ENCODE measurements at places on chromosomes 1 and 21.

DNA sequence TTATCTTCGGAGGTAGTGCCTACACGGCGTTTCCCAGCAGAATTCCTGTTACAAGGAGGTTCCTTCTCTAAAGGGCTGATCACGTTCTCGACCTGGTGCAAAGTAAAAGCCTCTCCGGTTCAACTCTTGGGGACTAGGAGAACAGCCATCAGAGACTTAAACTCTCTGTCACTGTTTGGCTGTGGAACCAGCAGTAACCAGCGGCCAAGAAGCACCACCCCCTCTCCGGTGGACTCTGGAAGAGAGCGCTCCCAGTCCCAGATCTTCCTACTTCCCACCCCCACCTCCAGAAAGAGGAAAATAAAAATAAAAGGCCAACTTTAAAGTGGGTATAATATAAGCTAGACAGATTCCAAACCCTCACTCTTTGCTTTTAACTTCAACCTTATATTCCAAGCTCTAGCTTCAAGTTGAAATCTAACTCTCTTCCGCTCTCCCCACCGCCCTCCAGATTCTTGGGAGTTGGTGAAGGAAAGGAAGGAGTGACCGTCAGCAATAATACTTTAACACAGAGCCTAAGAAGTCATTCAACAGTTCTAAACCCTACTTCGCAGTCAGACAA is 2.9 kb downstream of the BRINP3 start:
- no peak for DNase-seq

DNA sequence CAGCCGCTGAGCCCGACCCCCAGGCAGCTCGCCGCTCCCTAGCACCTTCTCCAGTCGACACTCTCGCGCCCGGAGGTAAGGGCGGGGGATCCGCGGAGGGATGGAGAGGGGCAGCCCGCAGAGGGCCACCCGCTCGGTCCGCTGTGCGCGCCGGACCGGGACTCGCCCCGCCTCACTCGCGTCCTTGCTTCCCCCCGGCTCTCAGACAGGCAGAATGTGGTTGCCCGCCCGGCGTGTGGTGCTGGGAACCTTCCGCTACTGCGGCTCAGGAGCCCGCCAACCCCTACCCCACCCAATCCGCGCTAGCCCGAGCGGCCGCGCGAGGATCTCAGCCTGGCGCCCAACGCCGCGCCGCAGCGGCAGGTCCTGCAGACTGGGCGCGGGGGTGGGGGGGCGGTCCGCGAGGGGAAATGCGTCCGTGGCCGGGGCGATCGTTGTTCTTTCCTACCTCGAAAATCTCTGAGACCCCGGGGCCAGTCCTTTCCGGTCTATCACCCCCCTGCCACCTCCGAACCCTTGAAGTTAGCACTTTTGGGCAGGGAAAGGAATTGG is 404 bp downstream of the LRRC8C start:
- peak; percentile 62 for DNase-seq

- DNase-seq = no peak
Measured at GRCh38 chr1:32998064-32998463, 33.5 kb upstream of the RNF19B start.

- DNase-seq = no peak
Measured at GRCh38 chr1:226728448-226728847, 10.6 kb downstream of the ITPKB start.

DNA sequence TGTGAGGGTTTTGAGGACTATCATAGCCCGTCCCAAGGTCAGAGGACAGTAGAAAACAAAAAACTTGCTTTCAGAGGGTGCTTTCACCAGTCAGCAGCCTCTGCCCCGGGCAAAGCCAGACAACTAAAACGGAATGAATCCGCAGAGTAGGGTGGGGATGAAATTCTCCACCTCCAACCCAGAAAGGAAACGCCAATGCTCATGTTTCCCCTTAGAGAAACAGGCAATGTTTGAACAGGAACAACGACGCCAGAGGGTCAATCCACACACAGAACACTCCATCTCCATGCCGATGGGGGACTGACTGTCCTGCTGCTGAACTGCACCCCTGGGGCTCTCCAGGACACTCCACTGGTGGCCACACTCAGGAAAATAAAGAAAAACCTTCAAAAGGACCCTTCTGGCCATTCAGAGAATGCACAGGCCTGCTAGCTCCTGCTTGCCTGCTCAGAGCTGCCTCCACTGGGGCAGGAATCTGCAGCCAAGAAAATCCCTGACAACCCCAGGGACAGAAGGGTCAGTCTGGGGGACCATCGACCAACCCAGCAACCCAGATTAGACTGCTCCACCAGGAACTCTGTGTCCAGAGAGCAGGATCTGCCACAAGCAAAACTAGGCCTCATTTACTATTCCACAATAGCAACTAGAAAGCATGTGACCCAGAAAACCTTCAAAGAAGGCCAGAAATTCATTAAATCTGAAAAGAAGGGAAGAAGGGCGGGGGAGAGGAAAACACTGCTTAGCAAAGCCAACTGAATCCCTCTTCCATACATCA is 116.0 kb downstream of the TOMM20 start:
- no peak for DNase-seq

GRCh38 chr1:238476841-238477240 is 586.1 kb upstream of the ZP4 start:
- DNase-seq = no peak

DNA sequence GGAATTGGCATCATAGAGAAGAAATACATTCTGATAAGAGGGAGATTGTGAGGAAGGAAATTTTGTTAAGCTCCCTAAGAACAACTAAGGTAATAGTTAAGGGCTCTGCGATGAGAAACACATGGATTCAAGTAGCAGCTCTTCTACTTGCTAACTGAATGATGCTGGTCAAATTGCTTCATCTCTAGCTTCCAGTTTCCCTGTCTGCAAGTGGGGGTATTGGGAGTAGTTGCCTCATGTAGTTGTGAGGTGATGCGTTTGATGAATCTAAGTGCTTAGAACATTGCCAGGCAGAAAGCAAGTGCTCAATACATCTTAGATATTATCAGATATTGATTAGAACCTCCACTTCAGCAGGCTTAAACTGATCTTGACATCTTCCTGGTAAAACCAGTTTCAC is 84.8 kb downstream of the CD58 start:
- no peak for DNase-seq

DNA sequence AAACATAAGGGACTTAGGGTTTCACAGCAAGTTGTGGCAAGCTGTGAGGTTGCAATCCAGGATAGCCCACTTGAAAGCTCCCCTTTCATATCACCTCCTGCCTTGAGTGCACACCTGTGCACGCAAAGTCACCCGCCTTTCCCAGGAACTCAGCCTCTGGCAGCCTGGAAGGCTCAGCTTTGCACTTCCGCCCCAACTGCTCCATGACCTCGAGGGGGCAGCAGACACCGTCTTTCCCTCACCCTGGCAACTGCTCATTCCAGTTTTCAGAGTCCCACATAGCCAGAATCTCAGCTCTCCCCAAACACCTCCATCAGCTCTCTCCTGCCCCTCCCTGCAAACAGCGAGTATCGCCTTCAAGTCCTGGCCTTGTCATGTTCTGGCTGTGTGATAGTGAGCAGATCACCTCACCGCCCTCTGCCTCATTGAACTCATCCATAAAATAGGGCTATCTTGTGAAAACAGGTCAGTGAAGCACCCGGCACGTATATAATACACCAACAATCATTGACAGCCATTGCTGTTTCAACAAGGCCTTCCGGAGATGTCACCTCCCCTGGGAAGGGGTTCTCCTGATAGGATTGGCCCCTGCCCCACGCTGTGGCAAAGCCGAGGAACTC is 32.2 kb upstream of the EPB41 start:
- peak; percentile 93 for DNase-seq

- DNase-seq = no peak
Measured at GRCh38 chr1:22121421-22121911, 21.4 kb downstream of the WNT4 start.

DNA sequence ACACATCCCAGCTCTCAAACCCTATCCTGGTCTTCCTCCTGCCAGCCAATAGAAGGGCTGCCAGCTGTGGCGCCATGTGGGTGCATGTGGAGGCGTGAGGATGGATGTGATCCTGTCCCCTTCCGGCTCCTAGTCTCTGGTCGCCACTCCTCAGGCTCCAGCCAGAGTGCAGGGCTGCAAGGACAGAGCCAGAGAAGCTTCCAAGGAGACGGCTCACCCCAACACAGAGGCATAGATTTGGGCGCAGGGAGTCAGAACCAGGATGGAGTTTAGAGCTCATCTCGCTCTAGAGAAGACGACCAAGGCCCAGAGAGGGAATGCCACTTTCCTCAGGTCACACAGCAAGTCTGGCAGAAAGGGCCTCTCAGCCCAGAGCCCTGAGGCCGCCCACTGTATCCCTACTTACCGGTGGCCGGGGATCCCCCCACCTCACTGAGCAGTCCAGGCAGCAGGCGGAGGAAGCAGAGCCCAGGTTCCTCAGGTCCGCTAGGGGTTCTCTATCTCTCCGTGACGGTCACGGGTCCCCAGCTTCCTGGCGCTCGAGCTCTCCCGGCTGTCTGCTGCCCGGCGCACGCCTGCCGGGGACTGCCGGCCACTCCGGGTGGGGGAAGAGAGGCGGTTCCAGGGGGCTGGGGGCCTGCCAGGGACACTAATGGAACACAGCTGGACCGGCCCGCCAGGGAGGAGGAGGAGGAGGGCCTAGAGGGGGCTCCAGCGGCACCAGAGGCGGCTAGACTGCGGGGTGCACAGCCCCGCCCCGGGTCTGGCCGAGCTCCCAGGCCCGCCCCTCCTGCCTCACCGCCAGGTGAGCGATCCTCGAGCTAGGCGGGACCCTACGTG is at the start of gene COL16A1:
Gene COL16A1 (minus strand): TSS at position 587 of the 840 bp plus-strand sequence. CDS start 1,824 bp downstream, outside the sequence.
- peak; percentile 57 for DNase-seq

- no peak for DNase-seq
Measured at GRCh38 chr1:115630342-115630741, 11.4 kb upstream of the VANGL1 start.

DNA sequence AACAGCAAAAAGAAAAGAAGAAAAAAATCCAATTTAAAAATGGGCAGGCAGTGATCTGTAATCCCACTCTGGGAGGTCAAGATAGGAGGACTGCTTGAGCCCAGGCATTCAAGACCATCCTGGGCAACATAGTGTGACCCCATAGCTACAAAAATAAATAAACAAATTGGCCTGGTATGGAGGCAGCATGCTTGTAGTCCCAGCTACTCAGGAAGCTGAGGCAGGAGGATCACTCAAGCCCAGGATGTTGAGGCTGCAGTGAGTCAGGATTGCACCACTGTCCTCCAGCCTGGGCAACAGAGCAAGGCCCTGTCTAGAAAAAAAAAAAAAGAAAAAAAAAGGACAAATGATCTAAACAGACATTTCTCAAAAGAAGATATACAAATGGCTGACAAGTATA is 99.6 kb downstream of the EIF4G3 start:
- DNase-seq = no peak

- DNase-seq = no peak
Measured at GRCh38 chr1:108610073-108610472, 50.2 kb downstream of the EEIG2 start.

- no peak for DNase-seq
Measured at GRCh38 chr1:64692911-64693310, 52.0 kb upstream of the RAVER2 start.

- no peak for DNase-seq
Measured at GRCh38 chr1:41243079-41243385, 926 bp upstream of the SCMH1 start.

DNA sequence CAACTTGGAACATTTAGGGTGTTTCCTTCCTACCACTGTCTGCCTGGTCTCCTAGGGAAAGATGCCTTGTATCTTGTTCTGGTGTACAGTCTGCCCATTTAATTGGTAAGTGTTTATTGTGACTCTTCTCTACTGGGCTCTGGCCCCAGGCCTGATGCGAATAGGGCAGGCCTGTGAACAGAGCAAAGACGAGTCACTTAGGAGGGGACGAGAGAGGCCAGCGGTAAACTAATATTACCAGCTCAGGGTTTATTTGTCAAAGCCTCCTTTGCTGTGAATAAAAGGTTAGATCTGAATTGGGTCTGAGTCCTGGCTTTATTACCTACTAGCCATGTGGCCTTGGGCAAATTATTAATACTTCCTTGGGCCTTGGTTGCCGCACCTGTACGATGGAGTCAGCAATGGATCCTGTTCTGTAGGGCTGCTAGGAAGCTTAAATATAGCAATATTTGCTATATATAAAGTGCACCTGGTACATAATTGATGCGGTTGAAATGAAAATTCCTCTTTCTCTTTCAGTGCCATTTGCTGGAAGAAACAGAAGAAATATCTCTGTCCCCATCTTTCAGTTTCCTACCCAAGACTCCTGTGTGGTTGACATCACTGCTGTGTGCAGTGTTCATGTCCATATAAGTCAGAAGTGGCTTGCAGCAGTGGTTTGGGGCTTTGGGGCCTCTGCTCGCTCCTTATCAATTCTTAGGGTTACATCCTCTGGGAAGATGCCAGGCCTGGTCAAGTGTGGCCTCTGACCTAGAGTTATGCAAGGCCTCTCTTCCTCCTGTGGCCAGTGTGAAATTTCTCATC is 32.4 kb downstream of the MAPKAPK2 start:
- DNase-seq = no peak

GRCh38 chr1:74010206-74010605 is 187.8 kb downstream of the LRRIQ3 start:
- peak; percentile 12 for DNase-seq

DNA sequence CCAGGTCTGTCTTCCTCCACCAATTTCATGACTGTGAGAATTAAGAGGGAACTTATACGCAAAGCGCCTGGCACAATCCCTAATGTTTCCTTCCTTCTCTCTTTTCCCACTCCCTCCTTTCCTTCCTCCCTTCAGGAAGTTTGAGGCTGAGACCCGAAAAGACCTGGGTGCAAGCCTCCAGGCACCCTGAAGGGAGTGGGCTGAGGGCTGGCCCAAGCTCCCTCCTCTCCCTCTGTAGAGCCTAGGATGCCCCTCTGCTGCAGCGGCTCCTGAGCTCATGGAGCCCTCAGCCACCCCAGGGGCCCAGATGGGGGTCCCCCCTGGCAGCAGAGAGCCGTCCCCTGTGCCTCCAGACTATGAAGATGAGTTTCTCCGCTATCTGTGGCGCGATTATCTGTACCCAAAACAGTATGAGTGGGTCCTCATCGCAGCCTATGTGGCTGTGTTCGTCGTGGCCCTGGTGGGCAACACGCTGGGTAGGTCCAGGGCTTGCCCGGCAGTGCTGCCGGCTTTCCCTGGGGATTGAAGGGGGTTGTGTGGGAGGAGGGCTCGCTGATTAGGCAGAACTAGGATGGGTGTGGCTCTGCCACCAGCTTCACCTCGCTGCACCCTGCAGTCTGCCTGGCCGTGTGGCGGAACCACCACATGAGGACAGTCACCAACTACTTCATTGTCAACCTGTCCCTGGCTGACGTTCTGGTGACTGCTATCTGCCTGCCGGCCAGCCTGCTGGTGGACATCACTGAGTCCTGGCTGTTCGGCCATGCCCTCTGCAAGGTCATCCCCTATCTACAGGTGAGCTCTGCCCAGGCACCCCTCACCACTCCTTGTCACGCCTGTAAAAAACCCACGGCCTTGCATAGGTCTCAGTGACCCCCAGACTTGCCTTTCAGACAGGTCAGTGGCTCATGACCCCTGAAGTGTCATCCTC is 1.7 kb downstream of the HCRTR1 start:
- DNase-seq = no peak

GRCh38 chr1:155504207-155504606 is 58.4 kb downstream of the ASH1L start:
- DNase-seq = no peak

DNA sequence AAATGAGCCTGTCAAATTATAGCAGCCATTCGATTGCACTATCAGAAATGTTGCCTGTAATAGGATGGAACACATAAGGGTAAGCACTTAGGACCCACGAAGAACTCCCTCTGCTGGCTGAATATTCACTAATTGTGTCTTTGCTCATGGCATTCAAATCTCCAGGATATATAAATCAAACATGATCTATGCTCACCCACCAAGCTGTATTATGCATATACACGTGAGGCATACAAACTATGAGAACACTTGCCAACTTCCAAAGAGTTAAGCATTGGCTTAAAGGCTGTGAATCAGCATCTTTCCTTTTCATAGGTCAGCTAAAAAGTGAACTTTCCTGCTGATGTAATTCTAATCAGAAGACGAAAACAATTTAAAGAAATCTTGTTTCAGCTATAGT is 34.5 kb downstream of the TMPRSS15 start:
- DNase-seq = no peak

Measured in WTC11 (cell line).